Natural killer cell treated with Interleukin-12 subunit alpha and Interleukin-12 subunit beta and Interleukin-15 and Interleukin-18, amount 100 ng/mL, for 72 hours (primary cell): ENCODE measurements at places on chromosomes 3 and 15.

- no peak for DNase-seq
Observed at GRCh38 chr3:108183181-108183580, 39.0 kb downstream of the IFT57 start.

DNA sequence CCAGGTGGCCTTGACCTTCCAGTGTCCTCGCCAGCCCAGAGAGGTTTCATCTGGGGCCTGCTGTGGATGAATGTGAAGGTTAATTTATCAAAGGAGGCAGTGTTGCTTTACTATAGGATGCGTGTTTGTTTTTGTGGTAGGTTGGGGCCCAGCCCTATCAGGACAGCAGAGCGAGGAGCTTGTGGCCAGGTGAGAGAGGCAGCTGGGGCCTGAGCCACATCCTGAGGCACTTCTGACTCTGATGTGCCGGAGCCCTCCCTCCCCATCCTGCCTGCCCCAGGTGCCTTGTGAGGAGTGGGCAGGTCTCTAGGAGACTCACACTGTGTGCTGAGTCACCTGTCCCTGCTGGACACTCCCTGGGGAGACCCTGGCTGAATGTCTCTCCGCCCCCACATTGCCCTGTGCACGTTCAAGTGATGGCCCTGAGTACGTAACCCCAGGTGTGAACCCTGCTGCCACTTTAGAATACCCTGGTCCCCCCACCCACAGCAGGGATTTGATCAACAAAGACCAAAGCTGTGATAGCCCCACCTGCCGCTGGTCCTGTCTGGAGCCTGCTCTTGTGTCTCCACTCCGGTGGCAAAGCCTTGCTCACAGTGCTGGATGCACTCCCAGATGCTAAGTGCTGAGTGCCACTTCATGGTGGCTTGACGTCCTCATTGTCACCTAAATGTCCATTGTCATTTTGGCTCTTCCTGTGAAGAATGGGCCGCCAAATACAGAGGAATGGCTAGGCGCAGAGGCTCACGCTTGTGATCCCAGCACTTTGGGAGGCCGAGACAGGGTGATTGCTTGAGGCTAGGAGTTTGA lies 16.0 kb downstream of the FBLN2 start:
- DNase-seq, result no peak

GRCh38 chr15:43977072-43977884 lies 150.5 kb downstream of the WDR76 start:
- DNase-seq, result no peak

DNA sequence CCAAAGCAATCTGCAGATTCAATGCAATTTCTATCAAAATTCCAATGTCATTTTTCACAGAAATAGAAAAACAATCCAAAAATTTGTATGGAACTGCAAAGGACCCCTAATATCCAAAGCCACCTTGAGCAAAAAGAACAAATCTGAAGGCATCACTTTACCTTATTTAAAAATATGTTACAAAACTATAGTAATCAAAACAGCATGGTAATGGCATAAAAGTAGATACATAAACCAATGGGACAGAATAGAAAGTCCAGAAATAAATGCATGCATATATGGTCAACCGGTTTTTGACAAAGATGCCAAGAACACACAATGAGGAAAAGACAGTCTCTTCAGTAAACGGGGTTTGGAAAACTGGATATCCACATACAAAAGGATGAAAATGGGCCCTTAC lies 39.4 kb upstream of the PPARG start:
- no peak for DNase-seq

DNA sequence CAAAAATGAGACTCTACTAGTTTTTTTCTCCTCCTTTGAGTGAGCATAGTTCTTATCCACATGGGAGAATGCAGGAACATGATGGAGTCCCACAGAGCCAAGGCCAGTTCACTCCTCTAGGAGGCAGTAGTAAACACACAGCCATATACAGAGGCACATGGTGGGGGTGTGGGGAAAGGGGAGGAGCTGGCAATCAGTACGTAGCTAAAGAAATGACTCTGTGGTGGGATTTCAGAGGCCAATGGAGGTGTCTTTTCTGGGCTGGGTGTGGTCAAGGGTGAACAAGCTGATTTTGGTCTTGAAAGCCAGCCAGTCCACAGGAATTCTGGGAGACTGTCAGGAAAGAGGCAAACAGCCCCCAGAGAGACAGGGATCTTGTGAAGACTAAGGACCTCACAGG lies 6.6 kb upstream of the RAB11A start:
- DNase-seq, result peak; percentile 79

GRCh38 chr3:12911881-12912415 lies 70.6 kb upstream of the RPL32 start:
- no peak for DNase-seq

- DNase-seq, result peak; percentile 86
Observed at GRCh38 chr3:149507491-149508324, 33.2 kb downstream of the TM4SF4 start.

DNA sequence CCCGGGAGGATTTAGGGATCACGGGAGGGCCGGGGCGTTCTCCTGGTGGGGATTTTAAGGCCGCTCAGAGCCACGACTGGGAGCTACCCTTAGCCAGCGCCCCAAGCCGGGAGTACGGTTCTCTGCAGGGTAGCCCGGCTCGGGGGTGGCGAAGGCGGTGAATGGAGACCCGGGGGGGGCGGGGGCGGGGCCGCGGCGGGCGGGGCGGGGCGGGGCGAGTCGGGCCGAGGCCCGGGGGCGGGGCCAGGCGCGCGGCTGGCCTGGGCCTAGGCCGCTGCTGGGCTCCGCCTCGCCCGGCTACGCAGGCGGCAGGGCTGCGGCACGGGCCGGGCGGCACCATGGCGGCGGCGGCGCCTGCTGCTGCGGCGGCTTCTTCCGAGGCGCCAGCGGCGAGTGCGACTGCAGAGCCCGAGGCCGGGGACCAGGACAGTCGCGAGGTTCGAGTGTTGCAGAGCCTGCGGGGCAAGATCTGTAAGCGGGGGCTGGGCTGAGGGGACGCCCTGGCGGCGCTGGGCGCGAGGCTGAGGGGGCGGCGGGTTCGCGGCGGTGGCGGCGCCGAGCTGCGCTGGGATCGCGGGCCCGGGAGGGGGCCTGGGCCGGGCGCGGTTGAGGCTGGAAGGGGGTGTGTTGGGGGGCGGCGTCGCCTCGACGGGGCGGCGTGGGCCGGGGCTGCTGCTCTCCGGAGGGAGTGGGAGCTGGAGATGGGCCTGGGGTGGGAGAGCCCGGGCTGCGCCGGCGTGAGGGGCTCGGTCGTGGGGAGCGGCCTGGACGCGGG lies at the start of gene RASA2:
TSS of gene RASA2 (plus strand) at position 282 of the 775 bp plus-strand sequence. CDS start at position 339, 57 bp downstream.
- peak; percentile 78 for DNase-seq

DNA sequence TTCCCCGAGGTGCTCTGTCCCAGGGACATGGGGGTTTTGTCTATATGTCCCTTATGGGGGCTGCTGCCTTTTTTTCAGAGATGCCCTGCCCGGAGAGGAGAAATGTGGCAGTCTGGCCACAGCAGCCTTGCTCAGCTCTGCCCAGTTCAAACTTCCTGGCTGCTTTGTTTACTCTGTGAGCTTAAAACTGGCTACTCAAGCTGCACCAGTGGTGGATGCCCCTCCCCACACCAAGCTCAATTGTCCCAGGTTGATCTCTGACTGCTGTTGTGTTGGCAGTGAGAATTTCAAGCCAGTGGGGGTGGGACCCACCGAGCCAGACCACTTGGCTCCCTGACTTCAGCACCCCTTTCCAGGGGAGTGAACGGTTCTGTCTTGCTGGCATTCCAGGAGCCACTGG lies 188.9 kb downstream of the STXBP5L start:
- no peak for DNase-seq

GRCh38 chr3:170508839-170509238 lies 77.0 kb downstream of the SLC7A14 start:
- DNase-seq, result no peak

- DNase-seq, result no peak
Observed at GRCh38 chr3:27454914-27455313, 29.3 kb downstream of the SLC4A7 start.

GRCh38 chr3:107791027-107791426 lies 268.3 kb downstream of the BBX start:
- DNase-seq, result no peak

- no peak for DNase-seq
Observed at GRCh38 chr3:10226293-10226692, 22.0 kb upstream of the TATDN2 start.

DNA sequence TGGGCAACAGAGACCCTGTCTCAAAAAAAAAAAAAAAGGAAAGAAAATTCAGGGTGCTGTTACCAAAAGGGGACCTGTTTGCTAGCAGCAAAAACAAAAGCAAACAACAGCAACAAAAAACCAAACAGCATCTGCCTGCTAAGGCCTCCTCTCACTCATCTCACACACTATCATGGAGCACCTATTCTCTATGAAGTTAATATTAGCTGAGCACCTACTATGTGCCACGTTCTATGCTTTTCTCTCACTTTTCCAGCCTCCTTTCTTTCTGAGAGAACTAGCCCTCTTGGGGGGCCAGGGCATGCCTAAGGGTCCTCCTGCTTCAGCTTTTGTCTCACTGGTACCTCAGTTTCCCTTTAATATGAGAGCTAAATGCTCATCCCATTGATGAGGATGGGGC lies 468 bp upstream of the GPR62 start:
- DNase-seq, result no peak

DNA sequence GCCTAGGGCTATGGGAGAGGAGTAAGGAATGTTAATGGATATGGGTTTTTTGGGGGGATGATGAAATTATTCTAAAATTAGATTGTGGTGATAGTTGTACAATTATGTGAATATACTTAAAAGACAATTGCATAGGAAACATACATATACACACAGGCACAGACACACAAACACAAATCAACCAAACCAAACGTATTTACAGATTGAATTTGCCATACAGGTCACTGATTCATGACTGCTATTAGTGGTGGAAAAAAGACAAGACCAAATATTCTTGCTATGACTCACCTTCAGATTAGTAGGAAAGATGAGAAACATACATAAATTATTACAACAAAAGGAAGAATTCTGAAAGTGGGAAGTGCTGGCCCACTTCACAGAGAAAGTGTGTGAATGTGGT lies 85.3 kb downstream of the C3orf38 start:
- no peak for DNase-seq
